ENCODE measurements at places on chromosomes 16 and 17.

GRCh38 chr17:5011928-5012327 lies 14.2 kb downstream of the KIF1C start:
- DNase-seq = no peak

GRCh38 chr17:77693301-77693700 lies 265.2 kb upstream of the TNRC6C start:
- DNase-seq = no peak

GRCh38 chr16:89099905-89100304 lies 6.3 kb downstream of the ACSF3 start:
- no peak for DNase-seq

DNA sequence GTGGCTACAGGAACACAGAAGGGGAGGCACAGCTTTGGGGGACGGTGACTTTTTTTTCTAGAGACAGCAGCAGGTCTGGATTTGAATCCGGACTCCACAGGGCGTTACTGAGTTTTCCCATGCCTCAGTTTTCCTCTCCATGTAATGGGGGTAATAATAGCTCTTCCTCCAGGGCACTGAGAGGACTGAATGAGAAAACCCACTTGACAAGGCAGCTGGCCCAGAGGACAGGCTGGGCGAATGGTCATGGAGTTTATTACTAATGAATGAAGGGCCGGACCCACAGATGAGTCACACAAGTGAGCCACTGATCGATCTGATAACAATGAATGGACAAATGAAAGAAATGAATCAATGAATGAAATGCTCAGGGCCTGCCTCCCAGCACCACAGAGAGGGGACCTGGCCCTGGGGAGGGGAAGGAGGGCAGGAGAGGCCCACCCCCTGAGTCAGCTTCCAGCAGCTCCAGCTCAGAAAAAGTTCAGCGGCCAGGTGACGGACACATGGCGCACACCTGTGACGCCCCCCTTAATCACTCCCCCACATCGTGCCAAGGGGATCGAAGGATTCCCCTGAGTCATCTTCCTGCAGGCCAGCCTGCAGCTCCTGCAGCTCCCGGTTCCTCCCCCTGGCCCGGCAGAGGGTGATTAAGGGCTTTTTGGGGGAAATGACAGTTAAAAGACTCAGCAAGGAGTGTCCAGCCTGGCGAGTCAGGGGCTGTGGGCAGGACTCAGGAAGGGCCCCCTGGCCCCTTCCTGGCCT lies 54.3 kb downstream of the SOCS1 start:
- DNase-seq = no peak

DNA sequence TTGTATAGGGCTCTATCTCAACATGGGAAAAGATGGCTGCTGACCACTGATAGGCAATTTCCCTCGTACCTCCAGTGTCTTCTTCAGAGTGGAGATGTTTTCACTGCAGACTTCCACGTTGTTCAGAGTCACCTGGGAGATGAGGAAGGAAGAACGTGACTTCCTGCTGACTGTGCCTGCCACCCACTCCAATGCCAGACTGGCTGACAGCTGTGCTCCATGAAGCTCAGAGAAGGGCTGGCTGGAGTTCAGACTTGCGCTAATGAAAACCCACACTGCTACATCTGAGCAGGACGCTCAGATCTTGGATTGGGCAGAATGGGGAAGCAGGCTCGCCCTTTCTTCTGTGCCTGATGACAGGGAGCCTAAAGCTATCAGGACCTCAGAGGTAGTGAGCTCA lies 33.1 kb downstream of the COG4 start:
- DNase-seq = no peak

- DNase-seq = no peak
Observed at GRCh38 chr17:3809135-3809534, 8.1 kb upstream of the ITGAE start.

DNA sequence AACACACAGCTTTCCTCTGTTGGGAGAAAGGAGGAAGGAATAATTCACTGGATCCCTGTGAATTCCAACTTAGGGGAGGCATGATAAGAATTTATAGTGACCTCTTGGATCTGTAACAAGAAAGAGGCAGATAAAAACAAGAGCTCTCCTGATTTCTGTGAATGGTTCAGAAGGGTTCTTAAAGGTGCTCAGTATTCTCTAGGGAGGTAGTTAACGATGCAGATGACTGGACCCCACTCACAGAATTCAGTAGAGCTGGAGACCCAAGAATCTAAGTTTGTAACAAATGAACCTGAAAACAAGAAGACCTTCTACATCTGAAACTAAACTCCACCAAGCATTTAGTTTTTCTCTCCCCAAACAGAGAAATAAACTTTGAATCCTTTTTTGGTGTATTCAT lies 8.6 kb downstream of the ZNRF1 start:
- DNase-seq = no peak

GRCh38 chr17:20206591-20206990 lies 197.4 kb downstream of the SPECC1 start:
- DNase-seq = no peak

GRCh38 chr17:42010898-42011516 lies 6.2 kb downstream of the DNAJC7 start:
- DNase-seq = no peak

DNA sequence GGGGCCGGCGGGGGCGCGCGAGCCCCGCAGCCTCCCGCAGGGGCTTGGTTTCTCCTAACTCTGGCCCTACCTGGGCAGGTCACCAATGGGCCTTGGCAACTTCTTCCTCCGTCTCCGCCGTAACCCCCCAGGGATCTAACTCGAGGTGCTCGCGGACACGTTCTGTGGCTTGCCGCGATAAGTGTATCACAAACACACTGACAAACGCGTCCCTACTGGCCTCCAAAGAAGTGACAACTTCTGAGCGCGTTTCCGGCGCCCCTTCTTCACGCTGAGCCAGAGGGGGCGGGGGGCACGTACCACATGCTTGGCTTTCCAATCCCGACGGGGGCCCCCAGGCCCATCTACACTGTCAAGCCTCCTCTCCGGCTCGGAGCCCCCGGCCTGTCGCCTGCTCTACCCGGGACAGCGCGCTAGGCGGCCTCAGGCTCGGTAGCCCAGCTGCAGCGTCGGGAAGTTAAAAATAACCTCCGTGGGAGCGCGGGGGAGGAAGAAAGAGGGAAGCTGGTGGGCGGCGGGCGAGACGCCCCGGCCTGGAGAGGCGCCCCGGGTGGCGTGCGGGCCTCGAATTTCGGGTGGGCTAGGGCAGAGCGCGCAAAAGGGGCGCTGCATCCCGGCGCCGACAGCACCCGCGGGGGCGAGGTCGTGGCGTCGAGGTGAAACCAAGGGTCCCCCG lies 725 bp upstream of the SPHK1 start:
- DNase-seq = peak; percentile 49

DNA sequence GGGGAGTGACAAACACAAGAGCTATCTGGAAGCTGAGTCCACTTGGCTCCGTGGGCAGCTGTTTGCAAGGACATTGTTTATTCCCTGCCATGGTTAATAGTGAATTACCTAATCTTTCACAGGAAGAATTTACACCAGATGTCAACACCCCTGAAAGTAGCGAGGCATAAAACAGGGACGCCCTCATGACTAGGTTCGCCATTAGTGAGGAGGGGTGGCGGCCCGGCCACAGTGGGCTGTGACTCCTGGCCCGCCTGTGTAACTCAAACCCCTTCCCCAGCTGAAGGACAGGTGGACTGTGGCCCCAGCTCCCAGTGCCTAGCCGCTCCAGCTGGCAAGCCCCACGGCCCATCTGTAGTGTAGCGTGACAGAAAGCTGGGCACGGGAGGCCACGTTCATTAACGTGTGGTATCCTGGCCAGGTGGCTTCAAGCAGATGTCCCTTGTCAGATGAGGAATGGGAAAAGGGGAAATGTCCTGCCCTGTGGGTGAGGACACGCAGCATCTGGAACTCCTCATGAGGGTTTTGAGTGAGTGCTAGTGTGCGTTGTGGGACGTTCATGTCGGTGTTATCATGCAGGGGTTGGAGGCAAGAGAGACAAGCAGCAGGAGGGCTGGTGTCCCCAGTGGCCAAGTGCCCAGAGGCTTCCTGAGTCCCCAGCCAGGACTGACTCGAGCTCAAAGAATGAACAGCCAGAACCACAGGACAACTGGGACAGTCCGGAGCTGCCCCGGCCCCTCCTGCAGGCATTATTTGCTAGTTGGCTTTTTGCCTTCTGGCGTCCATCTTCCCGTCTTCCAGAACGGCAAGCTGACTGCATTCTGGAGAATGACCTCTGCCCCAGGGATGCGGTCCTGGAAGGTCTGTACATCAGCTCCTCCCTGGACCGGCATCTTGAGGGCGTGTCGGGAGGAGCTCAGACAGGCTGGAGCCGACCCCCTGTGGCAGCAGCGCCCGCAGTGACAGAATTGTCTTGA lies 19.2 kb downstream of the KDM8 start:
- no peak for DNase-seq

- DNase-seq = no peak
Observed at GRCh38 chr16:70777973-70778406, 23.0 kb downstream of the VAC14 start.

- DNase-seq = no peak
Observed at GRCh38 chr17:72033334-72033733, 87.5 kb upstream of the SOX9 start.

- DNase-seq = no peak
Observed at GRCh38 chr16:83116274-83116892, 489.6 kb downstream of the CDH13 start.

DNA sequence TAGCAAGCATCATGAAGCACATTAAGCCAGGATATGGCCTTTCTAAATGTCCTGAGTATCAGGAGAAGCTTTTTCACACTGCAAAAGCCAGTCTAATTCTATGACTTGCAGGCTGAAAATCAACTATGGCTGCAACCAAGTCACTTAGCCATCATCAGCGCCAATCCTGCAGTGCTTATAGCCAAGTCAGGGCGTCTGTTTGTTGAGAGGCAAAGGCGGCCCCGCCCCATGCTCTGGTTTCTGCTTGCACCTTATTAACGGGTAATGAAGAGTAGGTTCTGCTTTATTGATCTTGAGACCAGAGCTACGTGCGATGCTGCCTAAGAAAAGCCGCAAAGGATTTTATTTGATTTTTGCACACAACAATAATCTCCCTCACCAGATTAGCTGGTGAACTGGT lies 88.4 kb downstream of the CDH13 start:
- no peak for DNase-seq

DNA sequence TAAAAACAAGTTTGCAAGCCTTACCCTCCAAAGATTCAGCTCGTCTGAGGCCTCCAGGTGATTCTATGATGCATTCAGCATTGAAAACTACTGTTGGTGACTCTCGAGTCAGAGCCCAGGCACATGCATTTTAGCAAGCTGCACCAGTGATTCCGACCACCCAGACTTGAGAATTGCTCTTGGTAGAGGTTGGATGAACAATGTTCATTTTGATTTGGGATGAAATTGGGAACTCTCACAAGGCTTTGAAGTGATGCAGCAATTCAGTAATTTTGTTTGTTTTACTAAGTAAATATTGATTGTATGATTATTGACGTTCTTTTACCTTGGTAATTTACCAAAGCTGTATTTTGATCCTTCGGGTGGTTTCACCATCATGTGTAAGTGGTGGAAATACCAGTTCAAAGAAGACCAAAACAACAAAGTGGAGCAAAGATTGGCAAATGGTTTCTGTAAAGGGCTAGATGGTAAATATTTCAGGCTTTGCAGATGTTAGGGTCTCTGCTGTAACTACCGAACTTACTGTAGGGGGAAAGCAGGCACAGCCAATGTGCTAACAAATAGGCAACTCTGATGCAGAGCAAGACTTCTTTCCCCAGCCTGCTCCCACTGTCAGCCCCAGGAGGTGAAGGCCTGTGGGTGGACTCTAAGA lies 11.8 kb downstream of the ALDH3A2 start:
- DNase-seq = no peak

GRCh38 chr16:10961231-10961630 lies 16.9 kb downstream of the CLEC16A start:
- DNase-seq = no peak

DNA sequence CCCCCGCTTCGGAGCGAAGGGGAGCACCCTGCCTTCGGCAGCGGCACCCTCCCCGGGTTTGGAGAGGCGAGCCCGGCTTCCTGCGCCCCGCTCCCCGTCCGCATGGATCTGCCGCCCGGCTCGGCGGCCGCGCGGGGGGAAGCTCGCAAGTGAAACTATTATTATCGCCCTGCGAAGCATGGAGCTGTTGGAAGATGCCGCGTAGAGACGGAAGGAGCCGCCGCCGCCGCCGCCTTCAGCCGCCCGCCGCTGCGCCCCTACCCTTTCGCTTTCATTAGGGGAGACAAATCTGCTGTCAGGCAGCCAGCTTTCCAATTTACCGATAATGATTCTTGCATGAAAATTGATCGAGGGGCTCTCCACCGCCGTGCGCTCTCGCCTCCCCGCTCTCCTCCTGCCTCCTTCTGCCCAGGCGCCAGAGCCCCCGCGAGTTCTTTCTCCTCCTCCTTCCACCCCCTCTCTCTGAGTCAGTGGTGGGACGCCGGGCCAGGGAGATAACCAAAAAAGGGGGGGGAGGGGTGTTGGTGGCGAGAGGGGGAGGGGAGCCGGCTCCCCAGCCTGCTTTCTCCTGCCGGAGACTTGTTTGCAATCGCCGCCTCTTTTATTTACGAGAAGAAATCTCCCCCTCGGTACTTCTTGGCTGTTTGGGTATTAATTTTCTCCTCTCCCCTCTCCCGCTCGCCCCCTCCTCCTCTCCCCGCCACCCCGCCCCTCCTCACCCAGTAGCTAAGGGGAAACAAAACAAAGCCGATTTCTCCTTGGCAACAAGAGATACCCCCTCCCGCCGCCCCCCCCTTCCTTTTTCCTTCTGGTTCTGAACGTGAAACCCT lies 58.0 kb upstream of the GSE1 start:
- peak; percentile 69 for DNase-seq

DNA sequence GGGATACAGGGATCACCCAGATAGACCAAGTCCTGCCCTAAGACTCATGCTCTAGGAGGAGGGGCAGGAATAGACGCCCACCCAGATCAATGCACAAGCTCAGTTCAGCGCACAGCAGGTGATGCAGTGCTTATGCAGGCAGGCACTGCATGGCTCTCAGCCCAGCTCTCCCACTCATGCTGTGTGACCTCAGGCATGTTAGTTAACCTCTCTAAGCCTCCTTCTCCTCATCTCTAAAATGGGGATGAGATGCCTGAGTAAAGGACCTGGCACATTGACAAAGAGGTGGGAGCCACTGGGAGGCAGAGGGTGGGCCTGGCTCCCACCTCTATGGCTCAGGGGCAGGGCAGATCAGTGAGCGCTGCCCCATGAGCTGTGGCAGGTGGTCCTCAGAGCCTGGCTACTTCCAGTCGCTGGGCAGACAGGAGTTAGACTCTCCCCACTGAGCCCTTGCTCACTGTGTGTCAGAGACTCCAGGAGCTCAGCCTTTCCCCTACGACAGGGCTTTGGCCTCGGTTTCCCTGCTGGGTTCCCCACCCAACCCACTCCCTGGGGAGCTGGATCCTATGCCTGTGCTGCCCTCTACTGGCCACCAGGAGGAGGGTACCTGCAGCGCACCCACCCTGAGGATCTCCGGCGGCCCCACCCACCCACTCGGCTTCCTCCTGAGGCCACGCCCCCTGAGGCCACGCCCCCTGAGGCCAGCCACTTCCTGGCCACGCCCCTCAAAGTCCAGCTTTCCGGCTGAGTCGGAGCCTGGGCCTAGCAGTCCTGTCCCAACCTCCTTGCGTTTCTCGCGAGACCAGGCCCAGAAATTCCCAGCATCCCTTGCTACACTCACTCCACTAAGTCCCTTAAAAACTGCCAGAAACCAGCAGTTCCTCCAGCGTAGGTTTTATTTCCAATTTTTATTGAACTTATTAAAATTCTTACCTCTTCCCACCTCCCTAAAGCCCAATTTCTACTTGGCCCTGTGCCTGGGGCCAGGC lies 196.1 kb downstream of the GSG1L start:
- DNase-seq = peak; percentile 47
